ENCODE measurements at places on chromosomes 13 and 19.

- DNase-seq: no peak
Measured at GRCh38 chr13:105033999-105034398, 1501.5 kb downstream of the EFNB2 start.

DNA sequence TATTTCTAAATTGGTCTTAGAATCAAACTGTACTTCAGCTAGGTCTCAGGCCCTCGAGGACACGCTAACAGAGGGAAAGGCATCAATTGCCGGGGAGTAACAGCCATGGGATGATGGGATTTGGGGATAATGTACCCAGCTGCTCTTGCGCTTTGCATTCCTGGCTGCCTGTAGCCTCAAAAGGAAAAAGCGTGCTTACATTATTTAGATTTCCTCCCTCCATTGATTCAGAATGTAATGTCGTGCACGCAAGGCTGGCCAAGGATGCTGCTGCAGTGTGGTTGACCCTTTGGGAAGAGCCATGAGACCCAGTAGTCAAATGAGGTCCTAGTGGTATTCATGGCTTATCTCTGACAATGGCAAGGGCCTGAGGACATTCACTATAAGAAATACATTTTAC, 95.1 kb downstream of the SLC7A1 start:
- DNase-seq: no peak

GRCh38 chr19:18408053-18408476, 10.6 kb upstream of the LRRC25 start:
- peak; percentile 56 for DNase-seq

DNA sequence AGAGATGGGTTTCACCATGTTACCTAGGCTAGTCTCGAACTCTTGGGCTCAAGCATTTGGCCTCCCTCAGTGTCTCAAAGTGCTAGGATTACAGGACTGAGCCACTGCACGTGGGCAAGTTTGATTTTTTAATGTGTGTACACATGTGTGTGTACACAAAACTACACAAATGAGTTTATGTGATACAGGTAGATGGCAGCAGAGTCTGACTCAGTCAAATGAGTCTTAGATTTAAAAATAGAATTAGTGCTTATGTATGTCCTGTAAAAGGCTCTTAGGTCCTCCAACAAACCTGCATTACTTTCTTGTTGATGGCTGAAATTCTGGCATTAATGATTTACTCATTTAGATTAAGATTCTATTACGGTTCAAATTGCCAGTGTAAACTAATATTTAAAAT, 293.7 kb downstream of the PCDH17 start:
- no peak for DNase-seq

DNA sequence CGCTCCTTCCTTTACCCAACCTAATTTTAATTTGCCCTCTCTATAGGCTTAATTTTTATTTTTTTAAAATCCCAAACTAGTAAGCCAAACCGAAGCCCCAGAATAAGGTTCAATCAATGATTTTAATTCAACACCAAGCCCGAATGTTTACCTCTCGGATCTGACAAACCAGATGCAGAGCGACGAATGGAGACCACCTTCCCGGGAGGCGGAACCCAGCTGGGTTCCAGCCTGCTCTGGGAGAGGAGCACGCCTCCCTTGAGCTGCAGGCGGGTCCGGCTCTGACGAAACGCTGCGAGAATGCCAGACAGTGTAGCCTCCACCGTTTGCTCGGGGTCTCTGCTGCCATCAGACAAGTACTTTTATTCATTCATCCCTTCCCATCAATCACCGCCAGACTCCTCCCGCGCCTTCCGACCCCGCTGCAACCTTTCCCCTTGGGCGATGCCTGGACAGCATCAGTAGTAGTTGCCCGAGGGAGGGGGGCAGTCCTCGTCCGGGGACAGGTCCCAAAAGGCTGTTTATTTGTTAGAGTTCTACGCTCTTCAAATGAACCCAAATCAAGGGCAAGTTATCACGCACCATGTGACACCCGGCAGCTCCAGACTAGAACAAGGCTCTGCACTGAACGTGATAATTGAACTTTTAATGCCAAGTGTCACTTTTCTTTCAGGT, 752 bp upstream of the EDNRB start:
- DNase-seq: peak; percentile 67

DNA sequence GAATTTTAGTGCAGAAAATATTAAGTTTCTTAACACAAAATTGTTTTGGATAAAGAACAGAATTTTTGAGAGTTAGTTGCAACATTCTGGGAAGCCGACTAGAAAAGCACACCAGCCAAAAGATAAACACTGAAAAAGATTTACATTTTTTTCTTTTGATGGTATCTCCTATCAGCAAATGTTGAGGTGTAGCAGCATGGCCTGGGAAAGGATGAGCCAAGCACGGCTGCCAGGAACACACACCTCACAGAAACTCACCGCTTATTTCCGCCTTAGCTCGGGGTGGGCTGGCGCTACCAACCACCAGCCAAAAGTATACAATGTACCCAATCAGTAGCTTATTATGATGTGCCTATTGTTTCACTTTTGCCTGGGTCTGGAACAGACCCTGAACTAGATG, 134.7 kb downstream of the MIPEP start:
- no peak for DNase-seq

DNA sequence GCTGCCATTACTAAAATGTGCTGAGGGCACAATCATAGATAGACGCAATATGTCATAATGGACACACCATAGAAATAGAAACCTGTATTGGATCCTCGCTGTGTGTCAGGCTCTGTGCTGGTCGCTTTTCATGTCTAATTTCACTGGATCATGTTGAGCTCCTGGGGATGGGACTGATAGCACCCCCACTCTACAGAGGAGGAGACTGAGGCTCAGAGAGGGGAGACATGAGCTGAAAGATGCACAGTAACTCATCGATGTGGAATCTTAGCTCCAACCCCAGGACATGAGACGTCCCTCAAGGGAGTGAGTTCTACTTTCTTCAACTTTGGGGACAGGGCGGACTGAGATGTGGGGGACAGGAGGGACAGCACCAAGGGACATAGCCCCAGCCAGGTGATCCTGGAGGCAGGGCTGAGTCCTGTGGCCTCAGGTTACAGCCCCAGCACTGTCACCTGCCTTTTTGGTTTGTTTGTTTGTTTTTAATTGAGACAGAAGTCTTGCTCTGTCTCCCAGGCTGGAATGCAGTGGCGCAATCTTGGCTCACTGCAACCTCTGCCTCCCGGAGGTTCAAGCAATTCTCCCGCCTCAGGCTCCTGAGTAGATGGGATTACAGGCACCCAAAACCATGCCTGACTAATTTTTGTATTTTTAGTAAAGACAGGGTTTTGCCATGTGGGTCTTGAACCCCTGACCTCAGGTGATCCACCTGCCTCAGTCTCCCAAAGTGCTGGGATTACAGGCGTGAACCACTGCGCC, 6.6 kb upstream of the GIPC1 start:
- DNase-seq: no peak

All from A673 (cell line).